Stimulated activated CD4-positive, alpha-beta T cell treated with anti-CD3 and anti-CD28 coated beads, Interleukin-1b, Interleukin-23, amount 100 ng/mL, for 1 hour (primary cell): ENCODE measurements at places on chromosomes 12 and 14.

- no peak for DNase-seq
Measured at GRCh38 chr12:104702565-104703139, 245.9 kb downstream of the CHST11 start.

GRCh38 chr12:123091230-123092150 lies 59.4 kb downstream of the PITPNM2 start:
- no peak for DNase-seq

DNA sequence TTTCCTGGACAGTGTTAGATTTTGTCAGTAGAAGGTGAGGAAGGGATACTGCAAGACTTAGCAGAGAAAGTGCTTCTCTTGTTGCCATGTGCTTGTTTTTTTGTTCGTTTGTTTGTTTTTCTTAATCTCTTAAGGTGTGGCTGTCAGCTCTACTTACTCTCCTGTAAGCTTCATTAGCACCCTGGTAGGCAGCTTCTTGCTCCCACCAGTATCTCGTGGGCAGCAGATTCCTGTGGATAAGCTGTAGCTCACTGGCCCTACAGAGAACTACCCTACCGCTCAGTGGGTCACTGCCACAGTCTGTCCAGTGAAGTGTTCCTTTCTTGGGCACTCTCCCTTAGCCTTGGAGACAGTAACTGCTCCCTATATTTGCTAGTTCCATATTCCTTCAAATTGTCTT lies 30.1 kb downstream of the VRK1 start:
- no peak for DNase-seq

GRCh38 chr12:53324779-53325510 lies 3.5 kb upstream of the AAAS start:
- DNase-seq, result peak; percentile 66

DNA sequence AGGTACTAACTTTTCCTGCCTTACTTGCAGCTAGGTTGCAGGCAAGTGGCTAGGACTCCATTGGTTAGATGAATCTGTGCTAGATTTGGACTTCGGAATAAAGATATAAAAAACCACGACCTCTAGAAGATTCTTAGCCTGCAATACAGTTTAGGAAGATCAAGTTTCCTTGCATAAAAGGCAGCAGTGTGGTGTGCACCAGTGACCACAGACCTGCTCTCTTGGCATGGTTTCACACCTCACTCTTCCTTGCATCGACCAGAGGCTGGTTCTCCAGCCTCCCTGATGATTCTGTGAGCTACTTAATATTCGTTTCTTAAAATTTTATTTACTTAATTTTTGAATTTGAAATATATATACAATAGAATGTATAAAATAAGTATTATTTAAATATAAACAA lies 9.8 kb downstream of the KLHDC1 start:
- DNase-seq, result no peak

- DNase-seq, result no peak
Measured at GRCh38 chr12:107360482-107360881, 267.1 kb upstream of the CRY1 start.

GRCh38 chr12:107560165-107560898 lies 125.3 kb upstream of the PWP1 start:
- DNase-seq, result no peak

DNA sequence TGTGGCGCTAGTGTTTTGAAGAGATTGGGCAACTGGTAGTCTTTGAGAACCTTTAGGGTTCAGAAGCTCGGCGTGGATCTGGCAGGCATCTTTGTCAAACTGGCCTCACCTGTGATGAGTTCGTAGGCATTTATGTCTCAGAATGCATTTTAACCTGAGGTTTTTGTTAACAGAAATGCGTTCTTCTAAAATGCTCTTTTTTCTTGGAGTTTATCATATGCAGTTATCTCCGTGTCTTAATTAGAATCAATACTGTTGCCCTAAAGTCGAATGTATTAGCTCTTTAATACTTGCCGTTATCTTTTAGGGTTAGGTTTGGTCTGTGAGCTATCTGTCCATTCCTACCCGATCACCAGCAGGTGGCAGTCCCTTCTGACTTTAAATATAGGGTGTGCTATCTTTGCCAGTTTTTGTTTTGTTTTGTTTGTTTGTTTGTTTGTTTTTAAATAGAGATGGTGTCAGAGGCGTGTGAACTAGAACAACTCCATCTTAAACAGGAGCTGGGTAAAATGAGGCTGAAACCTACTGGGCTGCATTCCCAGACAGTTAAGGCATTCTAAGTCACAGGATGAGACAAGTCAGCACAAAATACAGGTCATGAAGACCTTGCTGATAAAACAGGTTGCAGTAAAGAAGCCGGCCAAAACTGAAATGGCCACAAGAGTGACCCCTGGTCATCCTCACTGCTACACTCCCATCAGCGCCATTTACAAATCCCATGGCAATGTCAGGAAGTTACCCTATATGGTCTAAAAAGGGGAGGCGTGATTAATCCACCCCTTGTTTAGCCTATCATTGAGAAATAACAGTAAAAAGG lies 1.4 kb downstream of the ATF1 start:
- DNase-seq, result no peak

DNA sequence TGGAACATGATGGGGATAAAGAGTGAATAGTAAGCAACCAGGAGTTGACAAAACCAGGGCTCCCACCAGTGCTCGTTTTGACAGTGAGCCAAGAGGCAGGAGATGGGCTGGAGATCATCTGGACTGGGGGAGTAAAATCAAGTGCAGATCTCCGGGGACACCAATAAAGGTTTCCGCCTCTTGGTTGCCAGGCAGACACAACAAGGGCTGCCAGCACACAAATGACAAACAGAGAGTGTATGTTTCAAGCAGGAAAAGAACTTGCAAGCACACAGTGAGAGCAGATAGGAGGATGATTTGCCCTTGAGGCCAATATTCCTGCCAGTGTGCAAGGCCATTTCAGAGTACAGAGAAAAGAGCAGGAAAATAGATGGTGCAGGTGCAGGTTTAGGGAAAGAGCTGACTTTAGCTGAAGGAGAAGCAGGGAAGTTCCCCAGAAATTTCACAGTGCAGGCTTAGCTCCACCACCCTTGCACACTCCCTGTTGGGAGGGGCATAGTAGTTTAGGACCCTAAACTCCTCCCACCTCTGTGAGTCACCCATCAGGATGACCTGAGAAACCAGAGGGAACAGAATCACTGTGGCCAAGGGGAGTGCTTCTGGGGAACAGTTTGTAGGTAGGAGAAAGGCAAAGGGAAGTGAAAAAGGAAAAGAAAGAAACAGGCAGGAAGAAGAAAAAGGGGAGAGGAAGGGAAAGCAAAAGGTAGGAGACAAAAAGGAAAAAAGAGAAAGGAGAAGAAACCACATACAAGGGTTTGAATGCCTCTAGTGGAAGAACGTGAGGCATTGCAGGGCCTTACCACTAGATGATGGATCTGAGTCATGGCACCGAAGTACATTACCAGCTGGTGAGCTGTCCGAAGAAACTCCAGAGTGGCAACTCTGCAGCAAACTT lies 404.4 kb downstream of the SLC6A15 start:
- no peak for DNase-seq

DNA sequence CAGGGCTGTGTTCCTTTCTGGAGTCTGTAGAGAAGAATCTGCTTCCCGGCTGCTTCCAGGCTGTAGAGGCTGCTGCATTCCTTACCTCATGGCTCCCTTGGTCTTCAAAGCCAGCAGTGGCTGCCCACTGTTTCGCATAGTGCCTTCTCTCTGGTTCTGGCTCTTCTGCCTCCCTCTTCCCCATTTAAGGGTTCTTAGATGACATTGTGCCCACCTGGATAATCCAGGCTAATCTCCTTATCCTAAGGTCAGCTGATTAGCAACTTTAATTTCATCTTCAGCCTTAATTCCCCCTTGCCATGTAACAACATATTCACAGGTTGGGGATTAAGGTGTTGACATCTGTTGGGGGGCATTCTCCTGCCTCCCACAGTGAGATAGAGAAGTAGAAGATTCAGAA lies 208.6 kb upstream of the TMTC1 start:
- no peak for DNase-seq

- no peak for DNase-seq
Measured at GRCh38 chr12:88951860-88952561, 371.7 kb upstream of the KITLG start.

DNA sequence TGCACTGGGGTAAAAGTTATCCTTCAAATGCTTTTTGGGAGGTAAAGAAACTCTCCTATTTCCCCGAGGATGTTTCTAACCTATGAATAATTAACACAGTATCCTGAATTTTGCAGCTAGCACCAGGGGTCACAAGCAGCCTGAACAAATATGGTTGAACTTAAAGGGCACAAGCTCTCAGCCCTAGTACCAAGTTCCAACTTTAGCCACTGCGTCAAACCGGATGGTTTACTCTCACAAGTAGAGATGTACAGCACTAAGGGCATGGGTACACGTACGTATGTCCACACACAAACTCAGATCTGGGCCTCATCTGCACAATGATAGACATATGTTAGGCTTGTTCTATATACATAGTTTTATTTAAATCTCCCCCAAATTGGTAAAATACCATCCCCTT lies 4.7 kb downstream of the CCDC88C start:
- no peak for DNase-seq

DNA sequence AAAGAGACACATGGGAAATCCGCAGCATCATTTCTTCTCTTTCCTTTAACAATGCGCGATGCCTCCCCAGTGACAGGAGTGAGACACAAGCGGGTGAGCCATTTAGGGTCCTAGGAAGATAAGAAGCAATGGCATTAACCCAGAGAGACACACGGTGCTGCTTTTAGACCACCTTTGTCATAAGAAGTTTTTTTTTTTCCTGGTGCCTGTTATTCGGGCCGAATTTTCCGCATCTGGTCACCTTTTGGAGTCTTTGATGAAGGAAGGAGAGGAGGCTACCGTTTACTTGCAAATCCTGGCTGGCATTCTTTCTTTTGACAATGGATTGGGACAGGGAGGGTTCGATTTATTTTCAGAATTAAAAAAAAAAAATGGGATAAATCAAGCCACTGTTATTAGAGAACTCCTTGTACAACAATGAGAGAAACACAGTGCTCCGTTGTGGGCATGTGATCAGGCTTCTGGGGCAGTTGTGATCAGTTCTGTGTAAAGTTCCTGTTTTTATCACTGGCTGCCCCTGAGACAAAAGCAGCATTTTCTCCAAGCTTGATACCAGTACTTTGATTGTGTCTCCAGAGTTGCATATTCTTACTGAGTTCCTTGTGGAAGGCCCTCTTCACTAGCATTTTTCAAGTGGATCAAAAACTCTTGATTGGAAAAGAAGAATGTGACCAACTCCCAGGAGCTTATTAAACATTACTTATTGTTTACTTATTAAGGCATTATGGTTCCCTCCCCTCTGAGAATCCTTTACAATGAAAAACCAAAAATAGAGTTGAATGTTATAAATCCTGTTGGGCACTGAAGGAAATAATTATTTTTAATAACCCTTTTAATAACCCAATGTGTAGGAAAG lies 1.1 kb downstream of the DIP2B start:
- no peak for DNase-seq

DNA sequence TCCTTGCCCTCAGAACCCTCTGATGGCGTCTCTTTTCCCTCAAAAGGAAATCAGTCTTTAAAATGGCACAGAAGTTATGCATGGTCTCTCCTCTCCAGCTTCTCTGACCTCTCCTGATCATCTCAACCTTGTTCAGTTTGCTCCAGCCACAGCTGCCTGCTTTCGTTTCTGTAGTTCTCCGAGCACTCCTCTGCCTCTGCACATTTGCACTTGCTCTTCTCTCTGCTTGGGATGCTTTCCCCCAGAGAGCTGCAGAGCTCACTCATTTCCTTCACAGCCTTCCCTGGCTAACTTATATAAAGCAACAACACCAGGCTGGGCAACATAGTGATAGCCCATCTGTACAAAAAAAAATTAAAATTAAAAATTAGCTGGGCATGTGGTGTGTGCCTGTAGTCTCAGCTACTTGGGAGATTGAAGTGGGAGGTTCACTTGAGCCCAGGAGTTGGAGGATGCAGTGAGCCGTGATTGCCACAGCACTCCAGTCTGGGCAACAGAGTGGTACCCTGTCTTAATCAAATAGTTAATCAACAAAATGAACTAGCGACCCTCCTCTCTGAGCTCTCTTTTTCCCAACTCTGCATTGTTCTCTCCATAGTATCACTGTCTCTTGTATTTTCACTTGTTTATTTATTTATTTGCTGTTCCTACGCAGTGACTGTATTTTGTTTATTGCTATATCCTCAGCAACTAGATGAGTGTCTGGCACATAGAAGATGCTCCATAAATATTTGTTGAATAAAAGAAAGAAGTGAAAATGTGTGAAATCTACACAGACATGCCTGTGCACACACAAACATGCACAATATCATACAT lies 37.7 kb downstream of the PPFIBP1 start:
- no peak for DNase-seq

- no peak for DNase-seq
Measured at GRCh38 chr14:33986804-33987203, 35.9 kb upstream of the EGLN3 start.

DNA sequence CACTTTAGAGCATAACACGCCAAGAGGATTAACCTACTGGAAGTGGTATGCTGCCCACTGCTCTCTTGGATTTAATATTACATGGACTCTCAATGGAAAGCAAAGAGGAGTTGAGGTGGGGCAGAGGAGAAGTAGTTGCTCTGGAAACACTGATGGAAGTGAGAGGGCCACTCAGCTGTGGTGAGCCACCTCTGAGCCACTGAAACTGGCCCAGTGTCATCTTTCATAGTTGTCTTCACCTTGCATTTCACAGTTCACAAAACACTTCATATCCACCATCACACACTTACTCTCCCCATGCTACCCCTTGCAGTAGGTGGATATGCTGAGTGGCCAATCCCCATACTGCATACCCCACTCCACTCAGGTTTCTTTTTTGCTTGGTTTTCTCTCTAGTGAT lies 12.2 kb upstream of the PCED1B start:
- DNase-seq, result no peak

DNA sequence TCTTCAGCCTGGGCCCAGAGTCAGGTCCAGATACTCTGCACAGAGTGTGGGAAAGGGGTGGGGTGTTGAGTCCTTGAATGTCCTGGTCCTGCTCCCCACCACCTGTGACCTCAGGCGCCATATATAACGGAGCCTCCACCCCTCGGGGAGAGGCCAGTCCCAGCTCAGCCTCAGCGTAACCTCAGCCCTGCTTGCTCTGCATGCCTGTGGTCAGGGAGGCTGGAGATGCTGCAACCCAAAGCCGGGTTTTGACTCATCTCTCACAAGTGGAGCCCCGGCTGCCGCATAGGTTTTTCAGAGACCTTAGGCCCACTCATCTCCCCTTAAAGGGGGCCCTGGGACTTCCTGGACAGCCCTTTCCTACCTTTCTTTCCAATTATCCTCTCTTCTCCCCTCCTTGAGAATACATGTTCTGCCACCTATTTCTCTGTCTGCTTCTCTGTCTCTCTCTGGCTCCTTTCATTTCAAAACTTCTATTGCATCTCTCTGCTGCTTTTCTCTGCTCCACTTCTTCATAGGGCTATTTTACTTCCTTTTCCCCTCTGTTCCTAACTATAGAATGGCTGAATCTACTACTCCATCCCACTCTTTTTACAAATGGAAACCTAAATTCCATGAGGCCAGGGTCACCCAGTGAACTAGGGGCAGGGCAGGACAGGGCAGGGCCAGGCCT lies 1.2 kb downstream of the ITGB7 start:
- DNase-seq, result no peak

- no peak for DNase-seq
Measured at GRCh38 chr14:38207377-38207735, 348 bp upstream of the SSTR1 start.

- no peak for DNase-seq
Measured at GRCh38 chr14:42138406-42138805, 531.7 kb downstream of the LRFN5 start.
